Inflammatory macrophage treated with lipopolysaccharide for 4 hours (primary cell): ENCODE measurements at places on chromosomes 2 and 18.
A peak's percentile ranks its signal among the peaks of the same experiment; 100 is the strongest.

GRCh38 chr2:183951630-183952029 lies 646.7 kb upstream of the ZNF804A start:
- no peak for DNase-seq

- no peak for DNase-seq
These were observed 468.1 kb upstream of the FANCL start for GRCh38 chr2:58709274-58709673.

- DNase-seq: no peak
These were observed 77.6 kb downstream of the EPC2 start for GRCh38 chr2:148721991-148722777.

DNA sequence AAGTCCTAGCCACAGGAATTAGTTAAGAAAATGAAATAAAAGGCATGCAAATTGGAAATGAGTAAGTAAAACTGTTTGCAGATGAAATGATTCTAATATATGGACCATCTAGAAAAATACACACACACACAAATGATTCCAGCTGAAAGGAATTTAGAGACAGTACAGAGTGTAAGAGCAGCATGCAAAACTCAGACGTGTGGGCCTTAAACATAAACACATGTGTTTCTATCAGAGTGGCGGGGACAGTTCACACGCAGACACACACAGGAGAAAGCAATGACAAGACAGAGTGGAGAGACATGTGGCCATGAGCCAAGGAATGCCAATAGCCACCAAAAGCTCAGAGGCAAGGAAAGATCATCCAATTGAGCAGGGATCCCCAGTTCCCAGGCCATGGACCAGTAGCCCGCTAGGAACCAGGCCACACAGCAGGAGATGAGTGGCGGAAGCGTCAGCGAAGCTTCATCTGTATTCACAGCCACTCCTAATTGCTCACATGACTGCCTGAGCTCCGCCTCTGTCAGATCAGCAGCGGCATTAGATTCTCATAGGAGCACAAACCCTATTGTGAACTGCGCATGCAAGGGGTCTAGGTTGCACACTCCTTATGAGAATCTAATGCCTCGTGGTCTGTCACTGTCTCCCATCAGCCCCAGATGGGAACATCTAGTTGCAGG lies 155.4 kb downstream of the ARL4C start:
- no peak for DNase-seq

- no peak for DNase-seq
These were observed 68.6 kb downstream of the FHOD3 start for GRCh38 chr18:36365836-36366775.

DNA sequence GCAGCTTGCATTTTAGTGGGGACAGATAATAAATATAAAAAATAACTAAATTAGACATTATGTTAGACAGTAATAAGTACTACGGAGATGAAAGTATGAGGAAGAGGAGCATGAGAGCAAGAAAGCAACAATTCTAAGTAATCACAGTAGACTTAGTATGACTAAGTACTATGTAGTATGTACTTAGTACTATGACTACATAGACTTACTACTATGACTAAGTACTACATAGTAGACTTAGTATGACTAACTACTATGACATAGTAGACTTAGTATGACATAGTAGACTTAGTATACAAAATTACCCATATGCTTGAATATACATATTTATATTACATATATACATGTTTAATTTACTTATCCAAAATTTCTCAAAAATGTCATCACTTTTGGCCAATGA lies 29.3 kb downstream of the CDH20 start:
- DNase-seq: no peak

DNA sequence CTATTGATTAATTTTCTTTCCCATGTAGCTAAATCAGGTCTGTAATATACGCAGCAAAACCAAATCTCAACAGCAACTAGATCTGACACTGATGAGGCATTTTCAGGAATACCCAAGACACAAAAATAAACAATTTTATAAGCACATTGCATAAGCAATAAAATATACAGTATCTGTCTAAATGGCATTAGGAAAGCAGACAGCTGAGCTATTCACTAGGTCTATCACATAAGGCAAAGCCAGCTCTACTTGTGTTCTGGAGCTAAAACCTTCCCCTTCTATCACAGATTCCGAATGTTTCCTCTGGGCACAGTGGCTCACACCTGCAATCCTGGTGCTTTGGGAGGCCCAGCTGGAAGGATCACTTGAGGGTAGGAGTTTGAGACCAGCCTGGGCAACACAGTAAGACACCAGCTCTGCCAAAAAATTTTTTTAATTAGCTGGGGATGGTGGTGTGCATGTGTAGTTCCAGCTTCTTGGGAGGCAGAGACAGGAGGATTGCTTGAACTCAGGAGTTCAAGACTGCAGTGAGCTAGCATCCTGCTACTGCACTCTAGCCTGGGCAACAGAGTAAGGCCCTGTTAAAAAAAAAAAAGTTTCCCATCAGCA lies 21.1 kb downstream of the PTPN2 start:
- no peak for DNase-seq

DNA sequence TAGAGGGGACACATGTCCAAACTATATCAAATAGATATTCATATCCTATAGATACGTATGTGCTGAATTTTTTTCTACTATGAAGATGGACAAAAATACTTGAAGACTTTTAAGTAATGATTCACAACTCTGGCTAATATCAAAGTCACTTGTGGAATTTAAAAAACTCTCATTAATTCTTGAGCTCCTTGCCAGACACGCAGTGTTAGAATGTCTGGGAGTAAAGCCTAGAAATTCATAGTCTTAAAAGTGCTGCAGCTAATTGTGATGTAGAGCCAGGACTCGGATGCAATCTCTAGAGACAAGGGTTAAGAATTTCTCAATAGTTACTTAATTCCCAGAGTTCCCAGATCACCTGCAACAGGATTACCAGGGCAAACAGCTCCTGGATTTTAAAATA lies 107.4 kb downstream of the ARL6IP6 start:
- DNase-seq: no peak

DNA sequence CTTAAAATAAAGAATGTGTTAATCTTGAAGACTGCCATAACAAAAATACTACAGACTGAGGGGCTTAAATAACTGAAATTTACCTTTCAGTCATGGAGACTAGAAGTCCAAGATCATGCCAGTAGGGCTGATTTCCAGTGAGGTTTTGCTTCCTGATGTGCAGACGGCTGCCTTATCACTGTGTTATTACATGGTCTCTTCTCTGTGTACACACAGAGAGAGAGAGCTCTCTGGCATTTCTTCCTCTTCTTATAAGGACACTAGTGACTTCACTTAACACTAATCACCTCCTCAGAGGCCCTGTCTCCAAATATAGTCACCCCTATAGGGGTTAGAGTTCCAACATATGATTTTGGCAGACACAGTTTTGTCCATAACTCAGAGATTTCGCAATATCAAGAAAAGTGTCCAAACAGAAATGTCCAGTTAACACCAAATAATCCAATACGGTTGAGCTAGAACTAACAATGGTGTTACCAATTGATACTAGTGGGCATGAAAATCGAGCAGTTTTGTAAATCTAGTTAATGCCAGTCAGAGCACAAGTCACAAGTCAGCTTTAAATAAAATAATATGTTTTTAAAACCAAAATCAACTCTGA lies 399.8 kb downstream of the ADCYAP1 start:
- DNase-seq: no peak

DNA sequence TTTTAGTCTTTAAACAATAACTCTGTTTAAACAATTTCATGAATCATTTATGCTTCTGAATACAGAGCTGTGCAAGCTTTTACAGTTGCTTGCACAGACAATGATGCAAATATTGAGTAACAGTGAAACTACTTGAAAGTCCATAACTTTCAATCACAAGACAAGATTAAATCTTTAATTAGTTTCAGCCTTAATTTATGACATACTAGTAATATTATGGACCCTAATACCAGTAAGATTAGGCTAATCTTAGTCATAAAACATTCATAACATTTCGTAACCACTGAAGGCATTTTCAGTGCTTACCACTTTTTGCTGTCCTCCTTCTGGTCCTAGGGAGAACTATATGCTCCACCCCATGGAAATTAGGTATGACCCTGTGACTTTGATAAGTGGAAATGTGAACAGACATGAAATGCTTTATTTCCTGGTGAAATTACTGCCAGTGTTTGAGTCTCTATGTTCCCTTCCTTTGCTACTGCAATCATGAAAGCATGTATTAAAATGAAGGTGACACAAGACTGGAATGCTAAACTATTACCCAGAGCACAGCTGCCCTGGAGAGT lies 1.8 kb upstream of the COBLL1 start:
- DNase-seq: peak; percentile 55
